ENCODE measurements at places on chromosomes 6 and 20. TPM values are rescaled to one million over a fixed set of nuclear protein-coding genes. Genes with fewer than 3 reads are reported as not detected.

FNDC11 gene
- 0.20 TPM for total RNA-seq

PI3 gene
- not detected for total RNA-seq

SSR1 gene
- 289 TPM for total RNA-seq

SLC17A2 gene
- not detected for total RNA-seq

FERMT1 gene
- total RNA-seq = 10.9 TPM

All from astrocyte (in vitro differentiated cells and primary cell).